ENCODE measurements at places on chromosomes 16 and 17.

GRCh38 chr17:61128661-61129115 is 271.0 kb upstream of the TBX2 start:
- no peak for DNase-seq

- no peak for DNase-seq
Observed at GRCh38 chr16:54932021-54932660, 1.5 kb downstream of the IRX5 start.

DNA sequence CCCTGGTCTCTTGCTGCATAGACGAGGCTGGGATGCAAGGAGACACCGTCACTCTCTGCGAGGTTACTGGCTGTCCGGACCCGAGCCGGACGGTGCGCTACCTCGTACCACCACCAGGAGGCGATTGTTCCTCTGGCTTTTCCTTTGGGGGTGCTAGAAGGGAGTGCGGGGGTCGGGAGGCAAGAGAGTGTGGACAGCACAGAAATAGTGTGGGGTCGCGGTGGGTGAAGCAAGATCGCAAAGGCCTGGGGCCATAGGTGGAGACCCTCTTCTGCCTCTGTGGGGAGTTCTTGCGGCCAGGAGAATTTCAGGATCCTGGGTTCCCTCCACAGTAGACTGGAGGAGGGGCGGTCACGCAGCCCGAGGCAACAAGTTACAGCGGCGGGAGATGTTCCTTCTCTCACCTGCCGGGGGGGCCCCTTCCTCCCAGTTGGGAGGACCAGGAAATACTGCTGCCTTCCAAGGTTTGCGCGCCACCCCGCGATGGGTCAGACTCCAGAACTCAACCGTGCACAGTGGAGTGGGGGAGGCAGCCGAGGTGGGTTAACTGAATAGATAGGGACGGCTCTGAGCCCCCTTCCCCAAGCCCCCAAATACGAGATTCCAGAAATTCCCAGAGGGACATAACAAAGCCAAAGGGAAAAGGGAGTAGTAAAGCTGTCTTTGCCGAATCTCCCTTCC is 6.9 kb downstream of the PHOSPHO1 start:
- DNase-seq = peak; percentile 47

- no peak for DNase-seq
Observed at GRCh38 chr17:6457688-6458459, 13.6 kb downstream of the PIMREG start.

DNA sequence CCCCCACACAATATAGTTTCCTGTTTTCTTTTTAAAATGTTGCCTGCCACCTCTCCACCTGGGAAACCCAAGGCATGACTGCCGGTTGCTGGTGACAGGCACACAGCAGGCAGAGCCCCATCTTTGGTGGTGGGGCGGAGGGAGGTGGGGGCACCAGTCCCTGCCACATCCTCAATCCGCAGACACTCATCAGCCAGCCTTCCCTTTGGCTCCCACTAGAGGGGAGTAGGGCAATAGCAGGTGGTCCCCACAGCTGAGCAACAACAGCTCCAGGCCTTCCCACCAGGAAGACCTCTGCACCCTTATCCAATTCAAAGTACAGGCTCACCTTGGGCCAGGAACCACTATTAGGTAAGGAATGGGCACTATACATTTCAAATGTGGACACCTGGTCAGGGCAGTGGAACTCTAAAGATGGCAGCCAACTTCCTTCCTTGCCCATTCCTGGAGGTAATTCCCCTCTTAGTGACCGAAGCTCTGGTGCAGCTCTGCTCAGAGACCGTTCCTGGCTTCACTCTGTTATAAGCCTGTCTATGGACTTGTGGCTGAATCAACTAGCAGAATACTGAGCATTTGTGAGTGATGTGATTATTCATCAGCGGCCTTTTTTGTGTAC is 13.9 kb downstream of the RECQL5 start:
- no peak for DNase-seq

DNA sequence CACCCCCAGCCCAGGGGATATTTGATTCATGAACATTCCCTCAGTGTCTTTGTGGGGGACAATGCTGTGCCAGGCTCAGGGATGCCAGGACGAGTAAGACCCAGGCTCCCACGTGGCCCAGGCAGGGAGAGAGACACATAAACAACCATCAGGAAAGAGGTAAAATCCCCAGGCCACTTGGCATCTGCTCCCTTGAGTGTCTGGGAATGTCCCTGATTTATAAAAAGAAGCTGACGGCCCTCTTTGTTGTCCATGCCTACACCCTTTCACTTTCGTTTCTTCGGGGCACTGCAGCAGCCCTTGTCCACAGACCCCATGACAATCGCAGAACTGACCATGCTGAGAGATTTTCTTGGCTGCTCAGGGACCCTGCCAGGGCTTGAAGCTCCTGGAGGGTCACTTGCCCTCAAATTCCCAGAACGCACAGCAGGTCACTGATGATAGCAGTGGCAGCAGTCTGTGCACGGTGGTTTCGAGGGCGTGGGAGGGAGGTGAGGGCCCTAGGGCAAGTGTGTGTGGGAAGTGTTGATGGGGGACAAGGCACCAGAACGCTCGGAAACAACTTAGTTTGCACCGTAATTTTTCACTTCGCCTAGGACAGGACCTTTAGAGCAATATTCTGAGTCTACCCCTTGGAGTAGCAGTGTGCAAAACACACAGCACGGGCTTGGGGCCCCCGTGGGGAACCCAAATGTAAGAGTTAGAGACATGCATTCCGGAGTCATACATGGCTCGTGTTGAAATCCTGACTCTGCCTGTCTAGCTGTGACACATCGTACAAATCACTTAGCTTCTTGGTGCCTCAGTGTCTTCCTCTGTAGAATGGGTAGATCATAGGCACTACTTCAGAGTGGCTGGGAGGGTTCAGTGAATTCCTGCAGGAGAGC is 4.7 kb downstream of the NOD2 start:
- no peak for DNase-seq

DNA sequence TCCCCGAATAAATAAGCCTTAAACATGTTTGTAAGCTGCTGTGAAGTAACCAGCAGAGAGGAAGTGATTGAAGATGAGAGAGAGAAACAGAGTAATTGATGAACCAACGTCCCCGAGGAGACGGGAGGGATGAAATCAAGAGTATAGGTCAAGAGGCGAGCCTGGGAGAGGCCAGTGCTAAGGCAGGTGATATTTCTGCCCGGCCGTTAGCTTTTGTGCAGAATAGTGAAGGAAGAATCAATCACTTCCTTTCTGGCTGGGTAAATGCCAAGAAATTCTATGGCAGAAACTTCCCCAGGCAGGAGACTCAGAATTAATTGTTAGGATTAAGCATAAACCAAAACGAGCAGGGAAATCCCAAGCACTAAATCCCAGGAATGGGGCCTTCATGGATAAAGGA is 273.8 kb downstream of the CDH13 start:
- DNase-seq = no peak

DNA sequence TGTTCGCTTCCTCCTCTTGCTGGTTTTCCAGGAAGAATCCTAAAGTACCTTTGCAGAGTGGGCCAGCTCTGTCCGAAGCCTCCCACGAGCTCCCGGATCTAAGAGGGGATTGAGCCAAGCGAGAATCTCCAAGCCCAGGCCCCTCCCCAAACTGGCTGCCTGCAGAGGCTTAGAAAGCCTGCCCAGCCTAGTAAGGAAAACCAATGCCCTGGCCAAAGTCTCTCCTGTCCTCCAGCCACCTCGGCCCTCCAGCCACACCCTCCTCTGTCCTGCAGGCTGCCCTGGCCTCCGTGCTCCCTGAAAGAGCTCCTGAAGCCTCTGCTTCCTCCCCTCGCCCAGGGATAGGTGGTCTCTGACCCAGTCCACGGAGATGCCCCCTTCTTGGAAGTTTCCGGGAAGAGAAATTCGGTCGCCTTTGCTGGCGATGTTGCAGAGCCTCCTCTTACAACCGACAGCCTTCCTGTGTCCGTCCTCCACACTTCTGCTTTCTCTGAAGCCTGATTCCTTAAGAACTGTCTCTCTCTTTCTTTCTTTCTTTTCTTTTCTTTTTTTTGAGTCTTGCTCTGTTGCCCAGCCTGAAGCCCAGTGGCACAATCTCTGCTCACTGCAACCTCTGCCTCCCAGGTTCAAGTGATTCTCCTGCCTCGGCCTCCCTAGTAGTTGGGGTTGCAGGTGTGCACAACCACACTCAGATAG is 54.9 kb upstream of the TOB1 start:
- no peak for DNase-seq

DNA sequence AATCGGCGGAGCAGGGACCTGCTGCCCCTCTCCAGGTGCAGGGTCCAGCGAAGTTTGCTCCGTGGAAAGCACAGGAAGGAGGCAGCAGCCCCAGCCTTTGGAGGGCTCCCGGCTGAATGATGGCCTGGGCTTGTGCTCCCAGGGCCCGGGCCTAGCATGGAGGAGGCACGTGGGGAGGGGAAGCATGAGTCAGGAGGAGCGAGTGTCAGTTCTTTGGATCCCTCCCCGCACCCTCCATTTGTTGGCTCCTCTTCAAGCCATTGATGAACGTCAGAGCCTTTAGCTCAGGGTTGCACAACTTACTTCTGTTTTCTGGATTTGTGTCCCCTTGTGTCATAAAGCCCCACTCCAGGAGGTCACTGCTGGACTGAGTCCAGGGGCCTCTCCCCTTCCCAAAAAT is 25.8 kb downstream of the TTYH2 start:
- no peak for DNase-seq

DNA sequence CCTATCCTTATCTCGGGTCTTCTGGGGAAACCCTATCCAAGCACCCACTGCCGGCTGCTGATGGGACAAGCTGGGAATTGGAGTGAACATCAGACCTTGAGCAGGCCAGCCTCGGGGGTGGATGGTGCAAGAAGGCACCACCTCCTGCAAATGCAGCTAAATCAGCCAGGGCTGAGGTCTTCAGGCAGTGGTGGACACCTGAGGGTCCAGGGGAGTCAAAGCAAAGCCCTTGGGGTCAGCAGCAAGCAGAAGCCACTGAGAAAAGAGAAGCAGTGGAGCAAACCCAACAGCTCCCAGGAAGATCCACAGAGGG is 55.4 kb upstream of the ENPP7 start:
- DNase-seq = no peak

GRCh38 chr16:86609115-86609514 is 30.8 kb downstream of the FOXL1 start:
- DNase-seq = no peak

DNA sequence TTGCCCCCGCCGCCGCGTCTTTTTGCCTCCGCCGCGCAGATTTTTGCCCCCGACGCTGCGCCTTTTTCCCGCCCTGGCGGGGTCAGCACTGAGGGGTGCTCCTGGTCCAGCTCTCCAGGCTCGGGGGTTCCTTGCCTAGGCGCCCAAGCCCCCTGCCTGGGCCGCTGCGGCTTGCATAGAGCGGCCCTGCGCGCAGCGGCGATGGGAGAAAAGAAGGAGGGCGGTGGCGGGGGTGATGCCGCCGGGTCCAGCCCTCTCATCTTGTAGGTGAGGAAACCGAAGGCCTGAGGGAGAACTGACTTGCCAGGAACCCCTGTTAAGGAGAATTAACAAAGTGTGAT is 330.8 kb upstream of the WSB1 start:
- DNase-seq = no peak

DNA sequence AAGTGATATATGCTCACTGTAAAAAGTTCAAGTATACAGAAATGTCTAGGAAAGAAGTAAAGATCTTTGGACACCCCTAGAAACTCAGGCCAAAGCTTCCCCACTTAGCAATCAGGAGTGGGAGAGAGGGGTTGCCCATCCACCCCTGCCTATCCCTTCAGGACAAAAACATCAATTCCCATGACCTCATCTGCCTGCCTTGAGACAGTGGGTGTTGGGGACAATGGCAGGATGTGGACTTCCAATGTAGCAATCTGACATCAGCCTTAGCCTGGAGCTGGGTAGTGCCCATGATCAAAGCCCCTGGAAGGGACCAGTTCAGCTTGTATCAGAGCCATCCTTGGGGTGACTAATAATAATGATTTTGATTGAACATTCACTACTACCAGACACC is 18.1 kb downstream of the ITPRIPL2 start:
- DNase-seq = no peak

DNA sequence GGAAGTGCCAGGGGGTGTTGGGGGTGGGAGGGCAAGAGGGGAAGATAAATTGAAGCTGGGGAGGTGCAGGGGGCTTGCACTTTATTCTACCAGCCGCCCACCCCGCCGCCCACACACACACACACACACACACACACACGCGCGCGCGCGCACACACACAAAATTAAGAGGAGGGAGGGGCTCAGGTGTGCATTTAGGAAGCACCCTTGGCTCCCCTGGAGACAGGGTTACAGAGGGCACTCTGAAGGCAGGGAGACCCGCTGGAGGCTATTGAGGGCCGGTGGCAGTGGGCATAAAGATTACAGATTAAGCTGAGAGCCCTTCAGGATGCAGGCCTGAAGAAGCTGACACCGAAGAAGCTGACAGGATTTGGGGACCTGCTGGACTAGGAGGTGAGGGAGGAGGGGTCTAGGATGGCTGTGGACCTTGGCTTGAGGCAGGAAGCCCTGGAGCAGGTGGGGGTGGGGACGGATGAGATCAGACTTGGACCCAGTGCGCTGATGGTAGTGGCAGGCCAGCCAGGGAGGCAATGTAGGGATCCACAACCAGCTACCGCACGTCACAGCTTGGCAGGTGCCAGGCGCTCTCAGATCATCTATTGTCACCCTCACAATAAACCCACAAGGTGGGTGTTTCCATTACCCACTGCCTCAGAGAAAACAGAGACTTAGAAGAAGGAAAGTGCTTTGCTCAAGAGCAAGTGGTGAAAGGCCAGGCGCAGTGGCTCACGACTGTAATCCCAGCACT is 772 bp upstream of the SAMD14 start:
- DNase-seq = no peak

- DNase-seq = no peak
Observed at GRCh38 chr16:66495440-66495839, 54.5 kb downstream of the TK2 start.

- DNase-seq = no peak
Observed at GRCh38 chr17:76946772-76947135, 78.5 kb downstream of the MGAT5B start.

DNA sequence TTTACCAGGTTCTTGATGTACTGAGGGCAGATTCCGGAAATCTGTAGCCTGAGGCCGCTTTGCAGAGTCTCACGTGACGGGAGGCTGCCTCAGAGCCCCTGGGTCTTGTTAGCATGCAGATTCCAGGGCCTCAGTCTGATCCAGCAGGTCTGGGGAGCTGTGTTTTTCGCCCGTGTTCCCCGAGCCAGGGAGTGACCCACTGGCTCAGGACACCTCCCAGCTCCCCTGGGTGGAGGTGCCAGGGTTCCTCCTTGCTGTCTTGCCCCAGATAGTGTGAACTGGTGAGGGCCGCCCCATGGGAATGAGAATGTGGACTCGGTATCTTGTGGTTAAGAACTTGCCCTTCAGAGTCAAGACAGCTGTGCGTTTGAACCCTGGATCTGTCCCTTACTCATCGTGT is 98.6 kb downstream of the OR1D5 start:
- no peak for DNase-seq

DNA sequence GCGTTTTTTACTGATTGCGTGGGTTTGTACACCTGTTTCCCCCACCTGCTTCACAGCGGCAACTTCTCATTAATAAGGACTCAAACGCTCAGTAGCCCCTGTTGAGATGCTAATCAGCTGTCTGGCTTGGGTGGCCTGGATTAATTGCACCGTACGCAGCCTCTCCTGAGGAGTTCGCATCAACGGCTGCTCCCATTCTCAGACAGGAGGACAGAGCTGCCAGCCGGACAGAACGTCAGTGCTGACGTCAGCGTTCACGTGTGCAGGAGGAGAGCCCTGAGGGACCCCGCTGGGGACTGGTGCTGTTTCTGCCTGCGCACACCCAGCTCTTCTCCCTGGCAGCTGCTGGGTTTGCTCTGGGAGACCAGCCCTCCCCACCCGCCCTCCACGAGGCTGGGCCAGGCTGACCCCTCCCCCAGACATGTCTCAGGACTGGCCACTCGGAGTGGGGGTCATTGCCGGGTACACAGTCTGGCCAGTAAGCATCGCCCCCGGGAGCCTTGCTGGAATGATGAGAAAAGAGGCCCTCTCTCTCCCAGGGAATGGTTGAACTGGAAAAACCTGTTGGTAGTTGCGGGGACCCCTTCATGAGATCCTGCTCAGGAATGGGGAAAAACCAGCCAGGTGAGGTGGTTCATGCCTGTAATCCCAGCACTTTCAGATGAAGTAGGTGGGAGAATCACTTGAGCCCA is 5.7 kb upstream of the BANP start:
- no peak for DNase-seq

Data from activated naive CD8-positive, alpha-beta T cell treated with anti-CD3 and anti-CD28 coated beads, Interleukin-2, amount 50 U/mL, for 16 hours (primary cell).